ENCODE measurements at places on chromosomes 11 and 22.

- DNase-seq: no peak
Measured at GRCh38 chr11:125001079-125001778, 47.2 kb downstream of the CCDC15 start.

GRCh38 chr22:23243006-23243573 lies 62.8 kb downstream of the BCR start:
- DNase-seq: peak; percentile 56

- DNase-seq: no peak
Measured at GRCh38 chr11:47060807-47061206, 115.9 kb downstream of the ARFGAP2 start.

GRCh38 chr11:127866109-127866508 lies 721.2 kb downstream of the ETS1 start:
- DNase-seq: no peak

GRCh38 chr11:13685461-13686108 lies 17.1 kb downstream of the FAR1 start:
- no peak for DNase-seq

DNA sequence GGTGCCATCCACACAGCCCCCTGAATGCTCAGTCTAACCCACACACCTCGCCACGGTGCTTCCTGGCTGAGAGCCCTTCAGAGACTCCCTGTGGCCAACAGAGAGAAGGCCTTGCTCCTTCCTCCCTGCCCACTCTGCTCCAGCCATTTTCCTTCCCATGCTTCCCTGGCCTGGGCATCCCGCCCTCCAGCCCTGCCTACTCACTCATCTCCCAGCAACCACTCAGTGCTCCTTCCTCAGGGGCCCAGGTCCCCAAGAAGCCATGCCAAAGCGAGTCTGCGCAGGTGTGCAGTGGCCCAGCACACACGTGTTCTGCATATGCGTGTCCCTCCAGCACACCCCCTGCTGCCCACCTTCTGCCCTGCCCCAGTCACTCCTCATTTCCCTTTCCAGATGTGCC lies 56.4 kb downstream of the NECTIN1 start:
- no peak for DNase-seq

DNA sequence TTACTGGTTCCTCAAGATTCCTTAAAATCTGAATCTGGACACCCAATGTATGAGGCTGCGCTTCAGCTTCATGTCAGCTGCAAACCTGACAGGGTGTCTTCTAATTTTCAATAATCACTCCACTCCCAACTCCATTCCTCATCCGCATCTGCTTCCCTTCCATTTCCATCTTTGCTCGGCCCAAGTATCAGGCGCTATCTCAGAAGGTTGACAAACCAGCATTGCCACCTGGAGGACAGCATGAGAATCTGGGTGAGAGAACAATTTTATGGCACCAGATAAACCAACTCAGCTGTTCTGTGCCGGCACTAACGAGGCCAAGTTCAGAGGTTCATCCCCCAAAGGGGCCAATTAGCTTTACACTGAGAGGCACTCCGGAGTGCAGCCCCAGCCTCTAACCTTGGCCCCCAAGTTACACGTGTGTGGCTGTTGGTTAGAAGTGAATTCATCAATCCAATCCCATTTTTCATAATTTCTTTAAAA lies 79.1 kb upstream of the LMO2 start:
- DNase-seq: peak; percentile 56

DNA sequence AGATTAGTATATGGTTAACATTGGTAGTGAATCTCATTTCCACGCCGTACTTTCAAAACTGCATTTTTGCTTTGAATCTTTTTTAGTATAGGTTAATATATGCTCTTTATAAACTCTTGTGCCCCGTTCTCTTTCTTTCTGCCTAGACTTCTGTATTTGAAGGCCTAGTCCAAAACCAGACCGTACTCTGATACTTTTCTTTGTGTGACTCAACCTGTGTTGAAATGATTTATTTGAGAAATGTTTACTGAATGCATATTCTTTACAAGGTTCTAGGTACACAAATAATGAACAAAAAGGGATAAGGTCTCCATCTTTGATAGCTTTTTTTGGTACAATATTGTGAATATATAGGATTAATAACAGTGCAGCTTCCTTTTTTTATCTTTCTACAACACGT lies 68.3 kb downstream of the HIPK3 start:
- DNase-seq: no peak

- DNase-seq: no peak
Measured at GRCh38 chr22:22902247-22903001, 14.8 kb downstream of the IGLL5 start.

- no peak for DNase-seq
Measured at GRCh38 chr11:12871788-12872321, 137.3 kb upstream of the RASSF10 start.

- no peak for DNase-seq
Measured at GRCh38 chr11:33885338-33886005, 6.4 kb downstream of the LMO2 start.

DNA sequence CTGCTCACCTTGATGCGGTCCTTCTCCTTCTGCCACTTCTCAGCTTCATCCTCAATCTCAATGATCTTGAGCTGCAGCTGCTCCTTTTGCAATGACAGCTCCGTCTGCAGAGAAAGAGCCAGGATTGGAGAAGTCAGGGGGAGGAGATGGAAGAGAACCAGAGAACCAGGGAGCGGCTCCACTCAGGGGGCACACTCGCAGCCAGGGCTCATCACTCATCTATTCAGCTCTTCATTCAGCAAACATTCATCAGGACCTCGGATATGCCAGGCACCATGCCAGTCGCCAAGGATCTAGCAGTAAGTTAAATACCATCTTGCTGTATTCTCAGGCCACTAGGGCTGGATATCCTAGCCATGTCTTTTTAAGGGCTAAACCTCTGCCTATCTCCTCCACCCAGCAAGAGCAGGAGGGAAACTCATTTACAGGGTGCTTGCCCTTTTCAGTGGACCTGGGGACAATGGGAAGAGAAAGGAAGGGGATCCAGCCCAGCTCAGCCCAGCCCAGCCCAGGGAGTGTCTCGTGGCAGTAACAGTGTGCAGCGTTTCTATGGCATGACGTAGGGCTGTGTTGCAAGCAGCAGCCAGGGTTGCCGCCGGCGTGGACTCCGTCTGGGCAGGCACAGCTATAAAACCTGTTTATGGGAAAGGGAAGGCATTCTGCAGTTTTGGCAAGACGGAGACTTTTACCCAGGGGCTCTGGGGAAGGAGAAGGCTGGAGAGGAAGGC lies 9.4 kb downstream of the TRIM29 start:
- no peak for DNase-seq

GRCh38 chr11:28524098-28524497 lies 415.9 kb downstream of the METTL15 start:
- no peak for DNase-seq

DNA sequence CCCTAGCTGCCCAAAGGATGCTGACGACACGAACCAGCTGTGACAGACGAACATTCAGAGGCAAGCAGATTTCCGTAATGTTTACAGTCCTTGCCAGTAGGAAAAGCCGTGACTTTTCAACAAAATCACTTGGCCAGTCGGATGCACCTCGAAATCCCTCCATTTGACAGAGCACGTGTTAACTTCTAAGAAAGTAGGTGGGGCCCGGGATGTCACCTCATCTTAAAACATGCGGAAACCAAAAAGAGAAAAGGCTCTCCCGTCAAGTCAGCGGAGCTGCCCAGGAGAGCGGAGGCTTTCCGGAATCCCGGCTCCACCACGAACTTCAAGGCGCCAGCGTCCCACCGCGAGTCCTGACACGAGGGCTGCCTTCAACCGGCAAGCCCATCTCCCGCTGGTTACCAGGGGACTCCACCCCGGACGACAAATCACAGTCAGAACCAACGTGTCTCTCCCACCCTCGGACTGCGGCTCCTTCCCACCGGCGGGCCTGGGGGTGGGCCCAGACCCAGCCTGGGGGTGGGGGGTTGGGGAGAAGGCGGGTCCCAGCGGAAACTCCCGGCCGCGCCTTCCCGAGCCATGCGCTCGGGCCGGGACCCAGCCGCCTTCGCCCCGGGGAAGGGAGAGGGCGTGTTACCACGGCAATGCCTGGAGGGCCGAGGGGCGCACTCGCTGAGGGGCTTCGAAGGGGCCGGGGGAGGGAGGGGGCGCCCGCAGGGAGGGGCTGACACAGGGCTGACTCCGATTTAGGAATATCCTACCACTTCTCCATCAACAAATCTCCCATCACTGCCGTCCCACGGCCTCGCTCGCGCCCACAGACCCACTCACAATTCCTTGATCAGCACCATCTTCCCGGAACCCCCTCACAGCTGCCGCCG lies 475 bp downstream of the PITPNB start:
- peak; percentile 25 for DNase-seq

DNA sequence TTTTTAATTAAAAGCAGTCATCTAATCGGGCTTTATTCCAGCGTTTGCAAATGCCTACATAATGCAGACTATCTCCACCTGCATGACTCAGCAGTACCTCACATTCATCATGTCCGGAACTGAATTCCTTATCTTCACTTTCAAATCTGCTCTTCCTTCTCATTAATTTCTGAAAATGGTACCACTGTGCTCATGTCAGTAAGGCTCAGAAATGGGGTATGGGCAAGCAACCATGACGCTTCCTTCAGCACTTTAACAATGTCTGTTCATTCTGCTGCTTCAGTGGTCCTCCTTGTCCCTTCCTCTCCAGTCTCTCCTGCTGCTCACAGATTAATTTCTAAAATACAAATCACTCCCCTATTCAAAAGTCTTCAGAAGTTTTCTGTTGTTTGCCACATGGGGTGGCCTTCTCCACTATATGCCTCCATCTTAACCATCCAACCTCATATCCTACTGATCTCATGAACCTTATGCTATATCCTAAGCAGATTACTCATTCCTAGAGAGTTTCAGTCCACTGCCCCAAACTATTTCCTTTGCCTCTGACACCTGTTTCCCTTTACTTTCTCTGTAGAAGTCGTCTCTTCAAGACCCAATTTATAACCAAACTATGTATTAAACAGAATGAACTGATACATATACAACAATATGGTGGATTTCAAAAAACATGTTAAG lies 7.0 kb downstream of the GTF2H1 start:
- no peak for DNase-seq

DNA sequence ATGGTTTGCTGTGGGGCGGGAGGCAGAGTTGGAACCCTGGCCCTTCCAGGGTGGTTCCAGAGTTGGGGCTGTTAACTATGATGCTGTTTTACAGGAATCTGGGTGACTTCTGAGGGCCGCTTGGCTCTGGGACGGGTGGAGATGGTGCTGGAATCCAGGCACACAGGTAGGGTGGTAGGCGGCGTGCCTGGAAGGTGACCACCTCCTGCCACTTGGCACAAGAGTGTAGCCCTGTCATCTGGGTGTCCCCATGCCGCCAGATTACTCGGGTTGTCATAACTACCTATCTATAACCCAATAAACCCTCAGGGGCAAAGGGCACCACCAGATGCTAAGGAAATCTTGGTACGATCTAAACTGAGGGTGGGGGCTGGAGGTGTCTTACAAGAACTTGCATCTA lies 1.3 kb downstream of the CARS1 start:
- no peak for DNase-seq

Data from GM12891 (cell line).